ENCODE measurements at places on chromosomes 2 and 18. TPM values are rescaled to one million over a fixed set of nuclear protein-coding genes. Genes with fewer than 3 reads are reported as not detected.

The ITM2C gene
- 90.2 TPM for total RNA-seq

The ASXL3 gene
- total RNA-seq = not detected

The ACOXL gene
- 0.16 TPM for total RNA-seq

The PLB1 gene
- total RNA-seq = 0.39 TPM

The SERPINB12 gene
- total RNA-seq = not detected

The IKZF2 gene
- 1.8 TPM for total RNA-seq

The RBMS1 gene
- 52.9 TPM for total RNA-seq

The MAL gene
- total RNA-seq = 26.3 TPM

The SRD5A2 gene
- not detected for total RNA-seq

The GNLY gene
- 24.0 TPM for total RNA-seq

The IL1F10 gene
- total RNA-seq = not detected

The FIGLA gene
- total RNA-seq = not detected

The TUBB8B gene
- not detected for total RNA-seq

The RBFA gene
- total RNA-seq = 38.4 TPM

The PDE1A gene
- total RNA-seq = not detected

The TCF7L1 gene
- not detected for total RNA-seq

Measured in activated naive CD4-positive, alpha-beta T cell treated with anti-CD3 and anti-CD28 coated beads, Interleukin-2, amount 50 U/mL, for 72 hours (primary cell).